ENCODE measurements at places on chromosomes 2 and 18.

- no peak for DNase-seq
Observed at GRCh38 chr2:162198239-162198638, 45.0 kb downstream of the FAP start.

GRCh38 chr2:60819155-60819862 lies 62.1 kb upstream of the REL start:
- DNase-seq: peak; percentile 70

GRCh38 chr2:105912081-105912480 lies 167.4 kb downstream of the NCK2 start:
- DNase-seq: no peak

- no peak for DNase-seq
Observed at GRCh38 chr2:188785061-188785460, 189.1 kb upstream of the COL3A1 start.

- no peak for DNase-seq
Observed at GRCh38 chr2:69597843-69598610, 45.5 kb downstream of the AAK1 start.

DNA sequence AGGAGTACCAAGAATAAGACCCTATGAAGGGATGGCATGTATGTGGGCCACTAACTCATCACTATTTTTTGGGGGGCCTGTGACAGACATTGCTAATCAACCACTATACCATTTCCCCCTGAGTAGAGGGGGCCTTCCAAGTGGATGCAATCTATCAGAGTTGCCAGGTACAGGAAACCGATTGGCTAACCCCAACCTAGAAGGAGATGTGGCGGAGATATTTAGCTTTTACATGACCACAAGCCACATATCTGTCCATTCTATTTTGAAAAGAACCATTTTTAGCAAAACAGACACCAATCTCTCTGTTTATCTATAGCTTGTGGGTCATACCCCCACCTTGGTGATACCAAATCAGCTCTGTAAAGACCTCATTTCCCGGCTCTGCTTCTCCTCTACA lies 51.0 kb downstream of the PAX8 start:
- DNase-seq: no peak

- DNase-seq: no peak
Observed at GRCh38 chr2:107602801-107603200, 223.9 kb upstream of the RGPD4 start.

DNA sequence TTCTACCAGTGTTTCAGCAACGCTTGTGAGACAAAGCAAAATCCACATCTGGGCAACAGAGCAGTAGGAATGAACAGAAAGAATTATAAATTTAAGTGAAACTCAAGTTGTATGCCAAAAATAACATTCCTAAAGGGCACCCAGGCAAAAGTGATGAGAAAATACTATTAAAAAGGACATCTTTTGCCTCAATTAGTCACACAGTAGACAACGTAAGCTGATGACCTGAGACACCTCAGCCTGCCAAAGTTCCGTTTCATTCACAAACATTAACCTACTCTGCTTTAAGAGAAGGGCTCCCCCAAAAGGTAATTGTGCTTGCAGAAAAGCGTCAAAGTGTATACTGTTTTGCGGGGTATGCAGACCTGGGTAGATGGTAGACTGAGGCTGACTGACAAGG lies 7.2 kb downstream of the HDLBP start:
- DNase-seq: no peak

DNA sequence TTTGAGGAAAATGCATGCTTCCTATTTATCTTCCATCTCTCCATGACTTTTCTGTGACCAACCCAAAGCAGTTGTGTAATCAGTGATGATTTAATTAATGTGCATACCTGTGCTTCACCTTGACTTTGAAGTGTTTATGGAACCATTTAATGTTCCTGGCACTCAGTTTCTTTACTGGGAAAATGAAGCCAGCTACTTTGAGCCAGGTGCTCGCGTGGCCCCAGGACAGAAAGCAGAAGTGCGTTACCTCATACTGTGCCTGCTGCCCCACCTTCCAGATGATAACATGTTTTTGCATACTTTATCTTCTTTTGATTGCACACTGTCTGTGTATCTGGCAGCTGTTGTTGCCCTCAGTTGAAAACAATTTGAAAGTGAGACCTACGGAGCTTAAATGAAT lies 61.3 kb downstream of the PMAIP1 start:
- no peak for DNase-seq

GRCh38 chr2:204012072-204012653 lies 75.6 kb downstream of the ICOS start:
- DNase-seq: no peak

DNA sequence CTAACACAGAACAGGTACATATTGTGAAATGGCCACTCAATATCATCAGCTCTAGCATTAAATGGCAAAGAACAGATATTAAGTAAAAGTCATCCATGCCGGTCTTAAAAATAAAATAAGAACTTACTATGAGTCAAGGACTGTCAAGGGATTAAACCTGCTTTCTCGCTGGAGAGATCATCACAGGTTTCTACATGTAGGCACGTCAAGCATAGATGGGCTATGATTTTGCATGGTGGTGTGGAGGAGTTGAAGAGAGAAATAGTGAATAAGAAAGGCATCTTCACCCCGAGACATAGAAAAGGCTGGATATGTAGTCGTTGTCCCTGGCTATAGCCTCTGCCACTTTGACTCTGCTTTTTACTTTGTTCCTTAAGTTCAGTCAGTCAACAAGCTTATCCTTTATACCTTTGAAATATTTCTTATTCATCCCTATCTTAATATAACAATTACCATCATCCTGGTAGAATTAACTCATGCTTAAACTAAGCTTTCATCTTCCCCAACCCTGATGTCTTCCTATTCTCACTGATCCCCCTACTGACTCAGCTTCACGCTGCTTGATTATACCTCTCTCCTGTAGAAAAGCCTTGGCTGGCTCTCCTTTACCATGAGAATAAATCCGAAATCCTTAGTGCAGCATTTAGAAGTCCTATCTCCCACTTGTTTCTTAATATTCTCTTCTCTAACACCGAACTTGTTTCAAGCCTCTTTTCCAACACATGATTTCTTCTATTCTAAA lies 42.5 kb downstream of the DSC3 start:
- no peak for DNase-seq

DNA sequence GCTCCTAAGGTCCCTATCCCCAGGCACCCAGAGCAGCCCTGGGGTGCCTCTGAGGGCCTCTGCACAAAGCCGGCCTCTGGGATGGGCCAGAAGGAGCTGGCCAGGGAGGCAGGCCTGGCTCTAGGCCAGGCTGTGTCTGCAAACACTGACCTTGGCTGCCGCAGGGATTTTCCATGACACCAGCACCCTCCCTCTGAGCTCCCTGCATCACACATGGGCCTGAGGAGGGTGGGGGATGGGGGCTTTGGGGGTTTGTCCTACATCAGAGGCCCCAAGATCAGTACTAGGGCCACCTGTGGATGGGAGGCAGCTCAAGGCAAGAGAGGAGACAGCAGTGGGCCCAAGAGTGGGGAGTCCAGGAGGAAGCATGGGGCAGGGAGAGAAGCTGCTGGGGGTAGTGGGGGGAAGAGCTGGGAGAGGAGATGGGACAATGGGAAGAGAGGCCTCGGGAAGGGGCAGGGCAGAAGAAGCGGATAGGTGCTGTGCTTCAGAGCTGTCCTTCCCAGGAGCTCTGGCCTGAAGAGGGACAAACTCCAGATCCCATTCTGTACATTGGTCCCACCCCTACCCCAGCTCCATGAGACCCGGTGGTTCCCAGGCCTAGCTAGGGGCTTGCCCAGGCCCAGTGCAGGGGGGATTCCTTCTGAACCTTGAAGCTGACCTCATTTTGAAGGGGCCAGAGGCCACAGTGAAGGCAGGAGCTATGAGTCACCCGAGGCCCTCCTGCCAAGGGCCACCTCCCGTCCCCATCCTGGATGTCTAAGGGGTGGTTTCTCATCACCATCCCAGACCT lies 28.0 kb downstream of the KCNK3 start:
- DNase-seq: no peak

DNA sequence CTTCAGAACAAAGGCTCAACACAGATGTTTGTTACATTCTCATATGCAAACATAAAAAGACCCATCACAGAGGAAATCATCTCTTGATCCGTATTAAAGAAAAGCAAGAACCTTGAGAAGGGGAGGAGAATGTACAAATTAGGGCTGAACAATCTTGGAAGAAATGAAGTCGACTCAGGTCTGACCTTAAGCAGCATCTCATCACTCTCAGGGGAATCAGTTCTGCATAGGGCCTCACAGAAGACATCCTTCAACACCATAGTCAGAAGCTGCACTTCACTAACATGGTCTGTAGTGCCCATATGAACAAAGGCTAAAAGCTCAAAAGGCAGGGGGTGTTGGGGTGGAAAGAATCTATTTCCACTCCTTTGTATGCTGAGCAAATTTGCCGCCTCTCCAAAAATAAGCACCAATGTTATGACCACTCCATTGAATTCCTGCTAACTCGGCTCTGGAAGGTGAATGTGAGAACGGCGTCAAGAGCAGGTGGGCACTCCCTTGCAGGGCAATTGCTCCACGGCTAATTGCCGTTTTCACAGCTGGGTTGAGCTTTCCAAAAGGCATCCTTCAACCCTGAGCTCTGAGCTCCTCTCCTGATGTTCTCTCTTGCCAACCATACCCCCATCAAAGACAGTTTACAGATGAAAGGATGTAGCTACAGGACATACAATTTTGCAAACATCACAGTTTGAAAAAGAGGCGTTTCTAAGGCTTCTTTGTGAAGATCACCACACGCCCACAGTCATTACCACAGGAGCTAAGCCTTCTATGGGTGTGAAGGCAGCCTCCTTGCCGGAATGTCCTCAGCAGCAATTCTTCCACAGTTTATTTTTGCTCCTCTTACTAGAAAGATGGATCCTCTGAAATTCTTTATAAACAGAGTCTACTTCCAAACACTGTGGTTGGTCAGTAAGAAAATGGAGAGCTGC lies 10.0 kb downstream of the KLF7 start:
- DNase-seq: no peak

DNA sequence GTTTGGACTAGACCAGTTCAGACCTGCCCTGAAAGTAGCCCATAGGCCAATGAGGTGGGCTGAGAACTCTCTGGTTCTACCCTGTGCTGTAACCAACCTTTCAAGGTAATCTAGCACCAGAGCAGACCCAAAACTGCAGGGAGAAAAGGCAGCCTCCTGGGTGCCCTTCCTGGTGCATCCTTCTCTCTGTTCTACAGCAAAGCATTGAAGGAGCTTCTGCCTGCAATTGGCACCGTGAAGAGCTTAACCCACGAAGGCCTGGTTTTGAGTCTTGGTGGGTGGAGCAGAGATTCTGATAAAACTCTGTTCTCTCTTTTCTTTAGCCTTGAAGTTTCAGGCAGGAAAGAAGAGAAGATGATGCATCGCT lies 55.5 kb downstream of the LIPG start:
- DNase-seq: no peak

GRCh38 chr2:216770717-216771116 lies 75.4 kb upstream of the IGFBP5 start:
- DNase-seq: no peak

DNA sequence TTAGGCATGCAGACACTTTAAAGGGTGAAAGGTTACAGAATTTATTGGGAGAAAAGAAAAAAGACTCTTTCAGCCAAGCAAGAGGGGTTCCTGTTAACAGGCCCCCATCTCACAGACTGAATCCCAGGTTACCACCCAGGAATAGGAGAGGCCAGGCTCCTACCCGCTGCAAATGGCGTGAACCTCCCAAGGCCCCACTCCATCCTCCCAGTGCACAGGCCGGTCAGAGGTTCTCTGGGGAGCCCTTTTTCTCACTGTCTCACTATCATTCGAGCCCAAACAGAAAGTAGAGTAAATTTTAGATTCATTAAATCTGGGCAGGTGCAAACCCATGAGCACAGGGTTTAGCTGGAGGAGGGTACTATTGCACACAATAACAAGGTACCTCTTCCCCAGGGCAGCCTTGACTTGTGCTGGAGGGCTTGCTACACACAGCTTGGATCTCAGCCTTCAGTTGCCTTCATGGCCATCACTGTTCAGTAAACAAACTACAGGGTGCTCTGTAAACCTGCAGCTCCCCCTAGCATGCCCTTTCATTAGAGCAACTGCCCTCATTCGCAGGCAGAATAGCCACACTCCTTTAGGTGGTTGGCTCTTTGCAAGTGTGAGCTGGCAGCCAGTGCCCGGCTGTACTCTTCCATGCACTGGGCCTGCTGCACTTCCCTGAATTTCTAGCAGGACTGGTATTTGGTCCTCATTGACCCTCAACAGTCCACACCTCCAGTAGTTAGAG lies 7.3 kb upstream of the PLEK start:
- no peak for DNase-seq

GRCh38 chr2:83342860-83343329 lies 1116.2 kb downstream of the SUCLG1 start:
- no peak for DNase-seq
